EL (cell line): ENCODE measurements at places on chromosomes 12 and 14.
A peak's percentile ranks its signal among the peaks of the same experiment; 100 is the strongest.

DNA sequence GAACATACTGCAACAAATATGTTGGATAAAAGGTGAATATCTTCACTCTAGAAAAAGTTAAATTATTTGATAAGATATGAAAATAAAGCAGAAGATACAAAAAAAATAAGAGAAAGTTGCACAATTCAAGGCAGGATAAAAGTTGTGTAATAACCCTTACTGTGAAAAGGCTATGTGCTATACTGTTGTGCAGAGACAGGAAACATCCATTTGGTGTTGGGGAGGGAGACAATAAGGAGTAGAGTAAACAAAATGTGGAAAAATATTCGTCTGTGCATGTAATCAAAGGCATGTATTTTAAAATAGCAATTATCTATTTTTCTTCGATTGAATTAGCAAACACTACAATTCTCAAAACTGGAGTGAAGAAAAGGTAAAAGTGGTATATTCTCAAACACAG, 34.8 kb downstream of the PTHLH start:
- no peak for DNase-seq

- no peak for DNase-seq
Observed at GRCh38 chr14:71594821-71595220, 337.4 kb upstream of the RGS6 start.

DNA sequence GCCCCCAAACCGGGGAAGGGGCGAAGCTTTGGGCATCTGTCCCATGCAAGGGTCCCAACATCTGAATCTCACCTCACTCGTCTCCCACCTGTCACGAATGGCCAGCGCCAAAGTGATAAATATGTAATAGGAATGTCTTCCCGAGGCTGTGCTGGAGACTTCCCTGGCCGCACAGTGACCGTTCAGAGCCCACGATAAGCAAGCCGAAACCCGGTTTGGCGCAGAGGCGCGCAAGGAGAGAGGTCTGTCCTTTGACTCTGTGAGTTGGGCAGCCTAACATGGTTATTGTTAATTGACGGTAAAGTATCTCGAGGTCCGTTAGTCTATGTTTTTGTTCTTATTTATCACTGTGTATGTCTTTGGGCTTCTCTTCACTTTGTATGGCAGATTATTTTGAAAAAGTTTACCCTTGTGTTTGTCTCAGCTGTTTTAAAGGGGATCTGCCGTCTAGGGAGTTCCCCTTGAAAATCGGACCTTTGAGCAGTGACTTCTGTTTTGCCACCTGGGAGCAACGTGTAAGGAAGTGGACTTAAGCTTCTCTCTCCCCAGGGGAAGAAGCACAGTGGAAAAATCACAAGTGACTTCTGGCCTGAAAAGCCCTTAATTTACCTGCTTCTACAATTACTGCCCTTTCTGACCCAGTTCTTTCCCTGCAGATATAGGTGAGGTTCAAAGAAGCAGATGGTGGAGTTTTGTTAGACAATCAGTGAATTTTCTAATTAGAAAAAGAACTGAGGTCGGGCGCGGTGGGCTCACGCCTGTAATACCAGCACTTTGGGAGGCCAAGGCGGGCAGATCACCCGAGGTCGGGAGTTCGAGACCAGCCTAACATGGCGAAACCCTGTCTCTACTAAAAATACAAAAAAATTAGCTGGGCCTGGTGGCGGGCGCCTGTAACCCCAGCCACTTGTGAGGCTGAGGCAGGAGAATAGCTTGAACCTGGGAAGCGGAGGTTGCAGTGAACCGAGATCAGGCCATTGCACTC, 1.1 kb upstream of the TM9SF1 start:
- DNase-seq: no peak

DNA sequence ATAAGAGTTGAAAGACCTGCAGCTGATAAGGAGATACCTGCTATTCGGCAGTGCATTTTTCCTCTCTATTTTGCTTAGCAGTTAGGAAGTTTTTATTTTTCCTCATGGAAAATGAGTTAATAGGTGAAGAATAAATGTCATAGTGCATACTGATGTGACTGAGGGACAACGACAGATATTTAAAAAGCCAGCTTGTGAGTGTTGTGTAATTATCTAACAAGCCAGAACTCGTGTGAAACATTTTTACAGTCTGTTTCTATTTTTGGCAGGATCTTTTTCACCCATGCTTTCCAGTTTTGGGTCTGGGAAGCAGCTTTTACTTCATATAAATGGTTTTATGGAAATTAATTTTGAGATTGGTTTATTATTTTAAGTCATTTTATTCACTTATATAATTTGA, 2.9 kb downstream of the FBXO34 start:
- DNase-seq: no peak

DNA sequence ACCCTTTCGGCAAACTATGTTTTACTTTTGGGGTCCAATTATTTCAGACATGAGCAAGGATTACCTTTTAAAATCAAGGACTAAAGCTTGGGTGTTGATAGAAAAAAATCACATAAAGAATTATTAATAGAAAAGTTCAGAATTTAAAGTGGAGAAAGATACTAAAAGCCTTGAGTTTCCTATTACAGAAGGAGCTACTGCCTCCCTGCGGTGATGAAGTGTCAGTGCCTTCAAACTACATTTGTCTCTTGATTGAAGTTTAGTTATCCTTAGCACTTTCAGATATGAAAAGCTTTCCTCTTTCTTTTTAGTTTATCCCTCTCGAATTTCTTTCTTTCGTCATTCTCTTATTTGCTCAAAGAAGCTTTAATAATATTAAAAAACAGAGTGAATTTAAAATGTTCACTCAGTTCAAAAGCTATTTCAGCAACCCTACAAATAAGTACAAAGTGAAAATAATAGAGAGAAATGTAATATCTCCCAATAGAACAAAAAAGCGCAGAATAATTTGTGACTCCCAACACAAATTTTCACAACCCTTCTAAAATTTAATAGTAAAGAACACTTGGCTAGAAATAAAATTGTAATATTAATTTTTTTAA, 87.6 kb downstream of the SEC23A start:
- peak; percentile 44 for DNase-seq

DNA sequence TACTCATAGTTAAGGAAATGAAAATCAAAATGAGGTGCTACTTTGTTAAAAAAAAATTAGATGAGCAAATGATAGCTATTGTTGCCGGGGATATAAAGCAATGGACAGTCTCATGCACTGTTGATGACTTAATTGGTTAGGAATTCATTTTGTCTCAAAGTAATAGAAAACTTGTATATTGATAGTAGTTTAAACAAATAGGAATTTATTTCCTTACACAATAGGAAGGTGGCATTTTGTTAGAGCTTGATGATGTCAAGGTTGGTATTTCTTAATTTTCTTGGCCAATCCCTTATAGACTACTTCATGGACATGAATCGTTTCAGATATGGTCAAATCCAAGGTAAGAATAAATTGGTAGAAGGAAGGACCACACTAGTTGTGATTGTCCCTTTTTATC, 7.8 kb downstream of the PRPF39 start:
- DNase-seq: peak; percentile 61

GRCh38 chr14:100526632-100527031, 60.6 kb downstream of the BEGAIN start:
- DNase-seq: no peak

DNA sequence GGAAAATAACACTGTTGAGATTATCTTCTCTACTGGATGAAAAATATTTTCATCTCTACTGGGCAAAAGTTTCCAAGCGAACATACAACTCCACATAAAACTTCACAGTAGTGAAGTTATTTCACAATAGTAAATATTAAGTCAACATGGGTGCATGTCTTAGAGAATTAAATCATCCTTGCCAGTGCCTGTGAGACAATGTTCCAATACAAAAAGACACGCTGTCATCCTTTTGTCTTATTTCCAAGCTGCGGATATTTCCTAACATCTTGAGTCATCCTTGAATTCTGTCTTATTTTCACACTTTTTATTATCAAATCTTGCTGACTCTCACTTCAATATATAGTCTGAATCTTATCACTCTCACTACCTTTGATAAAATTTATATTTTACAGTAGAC, 142.9 kb upstream of the KITLG start:
- DNase-seq: peak; percentile 39

DNA sequence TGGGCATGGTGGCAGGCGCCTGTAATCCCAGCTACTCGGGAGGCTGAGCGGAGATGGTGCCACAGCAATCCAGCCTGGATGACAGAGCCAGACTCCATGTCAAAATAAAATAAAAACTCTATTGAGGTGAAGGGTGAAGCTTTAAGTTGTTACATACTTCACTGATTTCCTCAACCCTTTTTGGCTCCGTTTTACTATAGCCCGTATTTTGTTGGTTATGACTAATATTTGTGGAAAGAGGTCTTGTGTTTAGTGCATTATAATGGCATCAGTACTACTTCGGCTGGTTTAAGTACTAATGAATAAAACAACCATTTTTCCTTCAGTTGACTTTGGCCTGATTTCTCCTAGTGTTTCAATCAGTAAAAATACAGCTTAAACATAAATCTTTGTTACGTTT, 27.0 kb upstream of the SLC2A14 start:
- peak; percentile 21 for DNase-seq

DNA sequence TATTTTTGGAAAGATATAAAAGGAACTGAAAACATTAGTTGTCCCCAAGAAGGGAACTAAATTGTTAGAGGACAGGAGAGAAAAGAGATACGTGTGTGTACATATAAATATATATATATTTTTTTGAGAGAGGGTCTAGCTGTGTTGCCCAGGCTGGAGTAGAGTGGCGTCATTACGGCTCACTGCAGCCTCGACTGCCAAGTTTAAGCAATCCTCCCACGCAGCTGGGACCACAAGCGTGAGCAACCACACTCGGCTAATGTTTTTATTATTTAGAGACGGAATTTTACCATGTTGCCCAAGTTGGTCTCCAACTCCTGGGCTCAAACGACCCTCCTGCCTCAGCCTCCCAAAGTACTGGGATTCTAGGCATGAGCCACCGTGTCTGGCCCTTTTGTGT, 16.2 kb upstream of the NOP2 start:
- DNase-seq: no peak

DNA sequence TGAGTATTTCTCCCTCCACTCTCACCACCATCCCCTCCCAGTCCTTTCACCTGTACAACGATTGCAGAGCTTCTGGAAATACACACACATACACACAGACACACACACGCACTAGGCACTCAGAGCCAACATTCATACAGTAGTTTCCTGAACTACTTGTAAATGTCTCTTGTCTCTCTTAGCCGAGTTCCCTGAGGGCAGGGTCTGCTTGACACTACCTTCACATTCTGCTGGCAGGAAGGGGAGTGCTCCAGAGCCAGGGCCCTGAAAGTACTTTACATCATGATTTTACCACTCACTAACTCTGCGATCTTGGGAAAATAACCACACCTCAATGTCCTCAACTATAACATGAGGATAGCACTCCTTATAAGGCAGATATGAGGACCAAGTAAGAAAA, 82.7 kb downstream of the GAS2L3 start:
- DNase-seq: no peak

DNA sequence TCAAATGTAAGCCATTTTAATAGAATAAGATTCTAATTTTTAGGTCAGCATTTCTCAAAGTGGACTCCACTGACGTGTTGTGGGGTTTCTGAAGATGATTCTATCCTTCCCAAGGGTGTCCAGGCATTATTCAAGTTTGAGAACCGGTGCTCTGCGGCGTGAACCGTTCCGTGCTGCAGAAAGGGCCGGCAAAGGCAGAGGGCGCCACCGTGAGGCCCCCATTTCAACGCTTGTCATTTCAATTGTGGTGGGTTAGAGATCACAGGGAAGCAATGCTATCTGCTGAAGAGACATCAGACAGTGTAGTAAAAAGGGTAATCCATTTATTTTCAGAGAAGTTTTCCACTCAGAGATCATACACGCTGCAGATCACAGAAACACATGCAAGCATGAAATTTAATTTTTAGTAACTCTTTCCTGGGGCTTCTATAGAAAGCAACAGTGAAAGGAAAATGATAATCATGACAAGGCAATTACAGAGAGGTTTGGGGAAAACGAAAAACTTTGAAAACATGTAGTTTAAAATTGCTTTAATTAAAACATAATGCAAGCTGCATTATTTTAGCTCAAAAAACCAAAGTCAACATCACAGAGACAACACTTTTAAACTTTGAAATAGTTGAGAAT, 201.7 kb downstream of the EXOC5 start:
- no peak for DNase-seq

DNA sequence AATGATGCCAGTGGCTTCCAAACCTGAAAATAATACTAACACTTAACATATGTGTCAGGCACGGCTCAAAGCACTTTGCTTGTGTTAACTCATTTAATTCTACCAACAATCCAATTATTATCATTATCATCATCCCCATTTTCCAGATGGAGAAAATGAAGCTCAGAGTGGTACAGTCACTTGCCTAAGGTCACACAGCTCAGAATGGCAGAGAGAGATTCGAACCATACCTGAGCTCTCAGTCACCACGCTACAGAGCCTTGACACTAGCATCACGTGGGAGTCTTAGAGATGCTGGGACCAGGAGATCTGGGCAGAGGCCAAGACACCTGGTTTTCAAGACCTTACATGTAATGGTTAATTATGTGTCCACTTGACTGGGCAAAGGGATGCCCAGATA, 34.2 kb downstream of the DHX37 start:
- DNase-seq: no peak

GRCh38 chr12:69052613-69053408, 119.8 kb upstream of the CPM start:
- DNase-seq: peak; percentile 91

- DNase-seq: no peak
Observed at GRCh38 chr12:46158501-46158900, 110.3 kb downstream of the SLC38A1 start.

DNA sequence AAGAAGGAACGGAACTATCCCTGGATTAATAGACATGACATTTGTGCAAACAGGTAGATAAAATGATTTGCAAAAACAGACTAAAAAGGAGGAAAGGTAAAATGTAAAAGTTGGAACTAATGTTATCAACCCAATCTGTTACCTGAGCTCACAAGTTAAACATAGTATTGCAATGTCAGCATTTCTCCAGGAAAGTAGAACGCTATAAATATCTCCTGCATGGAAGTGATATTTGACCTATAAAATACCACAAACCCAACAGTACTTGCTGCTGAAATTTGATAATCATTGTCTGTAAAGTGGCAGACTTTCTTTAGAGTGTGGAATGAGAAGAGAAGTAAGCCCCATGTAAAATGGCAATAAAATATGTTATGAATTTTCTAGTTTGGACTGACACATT, 1435.7 kb downstream of the LRFN5 start:
- no peak for DNase-seq

GRCh38 chr12:116601933-116602810, 43.0 kb downstream of the MAP1LC3B2 start:
- no peak for DNase-seq

DNA sequence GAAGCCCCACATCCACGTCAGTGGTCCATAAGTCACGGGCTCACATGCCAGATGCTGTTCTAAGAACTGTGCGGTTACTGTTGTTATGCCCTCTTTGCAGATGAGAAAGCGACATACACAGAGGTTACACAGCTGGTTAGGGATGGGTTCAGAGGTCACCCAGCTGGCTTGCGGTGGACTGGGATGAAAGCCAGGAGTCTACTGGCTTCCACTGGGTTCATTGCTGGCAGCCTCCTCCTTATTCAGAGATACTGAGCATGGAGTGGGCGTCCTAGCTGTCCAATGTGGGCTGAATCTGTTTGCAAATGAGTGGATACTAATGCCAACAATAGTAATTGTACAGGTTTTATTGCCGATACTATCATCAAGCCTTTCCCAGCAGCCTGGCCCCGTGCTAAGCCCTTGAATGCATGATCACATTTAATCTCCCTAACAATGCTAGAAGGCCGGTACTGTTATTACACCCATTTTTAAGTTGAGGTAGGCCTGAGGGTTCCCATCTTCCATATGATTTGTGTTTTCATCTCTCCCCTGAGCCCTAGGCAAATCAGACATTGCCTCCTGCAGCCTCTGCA, 129.1 kb downstream of the PLXNC1 start:
- no peak for DNase-seq
